CD4-positive, CD25-positive, alpha-beta regulatory T cell (primary cell): ENCODE measurements at places on chromosomes 4 and X.

DNA sequence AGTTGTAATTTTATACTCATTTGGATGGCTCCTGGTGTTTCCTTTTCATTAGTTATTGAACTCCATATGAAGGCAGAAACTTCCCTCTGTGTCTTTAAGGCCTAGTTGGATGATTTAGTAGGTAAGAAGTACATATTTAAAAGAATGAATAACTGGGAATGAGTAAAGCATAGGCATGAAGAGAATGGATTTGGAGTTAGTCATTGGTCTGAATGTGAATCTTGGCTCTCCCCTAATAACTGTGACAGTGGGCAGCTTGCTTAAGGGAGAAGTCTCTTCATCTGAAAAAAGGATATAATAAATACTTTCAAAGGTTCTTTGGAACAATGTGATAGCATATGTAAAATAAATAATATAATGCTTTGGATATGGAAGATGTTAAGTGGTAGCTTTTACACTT is 13.2 kb downstream of the SNX25 start:
- DNase-seq = no peak

GRCh38 chrX:103503163-103503852 is 16.0 kb downstream of the RAB40A start:
- no peak for DNase-seq

GRCh38 chr4:11535333-11535732 is 106.6 kb upstream of the HS3ST1 start:
- no peak for DNase-seq

GRCh38 chr4:8657381-8658088 is 65.0 kb downstream of the CPZ start:
- no peak for DNase-seq
